Caki2 (cell line): ENCODE measurements at places on chromosomes 5 and 9.

DNA sequence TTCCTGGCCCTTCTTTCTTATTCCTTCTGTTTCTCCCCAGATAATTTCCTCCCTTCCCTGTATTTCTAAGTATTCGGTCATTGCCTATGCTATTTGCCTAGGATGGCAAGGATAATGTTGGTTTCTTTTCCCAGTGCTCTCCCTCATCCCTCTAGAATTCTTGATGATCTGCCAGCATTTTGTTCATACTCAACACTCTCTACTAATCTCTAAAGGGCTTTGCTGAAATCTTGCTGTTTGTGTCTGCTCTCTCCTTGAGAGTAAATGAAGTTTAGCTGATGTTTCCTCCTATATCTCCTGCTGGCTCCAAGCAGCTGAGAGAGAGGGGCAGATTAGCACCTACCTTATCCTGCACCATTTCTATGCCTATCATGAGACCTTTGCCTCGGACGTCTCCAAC is 38.1 kb downstream of the AGXT2 start:
- DNase-seq: no peak

DNA sequence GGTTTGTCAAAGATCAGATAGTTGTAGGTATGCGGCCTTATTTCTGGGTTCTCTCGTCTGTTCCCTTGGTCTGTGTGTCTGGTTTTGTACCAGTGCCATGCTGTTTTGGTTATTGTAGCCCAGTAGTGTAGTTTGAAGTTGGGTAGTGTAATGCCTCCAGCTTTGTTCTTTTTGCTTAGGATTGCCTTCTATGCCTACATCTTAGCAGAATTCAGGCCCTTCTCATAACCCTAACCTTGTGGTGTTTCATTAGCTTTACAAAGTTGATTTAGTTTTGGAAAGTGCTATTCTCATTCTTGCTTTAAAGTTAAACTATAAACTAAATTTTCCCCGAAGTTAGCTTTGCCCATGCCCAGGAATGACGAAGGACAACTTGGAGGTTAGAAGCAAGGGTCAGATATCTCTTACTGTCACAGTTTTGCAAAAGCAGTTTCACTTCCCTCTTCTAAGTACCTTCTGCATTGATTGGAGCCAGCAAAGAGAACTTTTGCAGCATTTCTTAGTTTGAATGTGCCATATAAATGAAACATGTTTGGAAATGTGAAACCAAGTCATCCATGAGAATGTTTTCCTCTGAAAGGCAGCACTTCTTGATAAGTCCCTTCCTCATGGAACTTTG is 274.3 kb upstream of the DMRT1 start:
- DNase-seq: no peak

DNA sequence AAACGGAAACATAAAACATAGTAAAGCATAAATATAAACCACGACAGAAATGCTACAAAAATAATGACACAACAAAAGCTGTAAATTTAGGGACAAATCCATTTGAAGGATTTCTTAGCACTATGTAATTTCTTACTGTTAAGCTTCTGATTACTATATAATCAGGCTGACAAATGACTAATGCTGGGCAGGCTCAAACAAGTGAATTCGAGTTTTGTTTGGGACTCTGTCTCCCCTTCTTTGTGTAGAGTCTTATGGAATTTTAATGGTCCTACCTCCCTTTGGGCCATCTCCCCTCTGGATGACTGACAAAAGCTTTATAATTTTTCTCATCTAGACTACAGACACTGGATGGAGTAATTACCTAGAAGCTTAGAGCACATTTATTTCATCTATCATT is 24.6 kb upstream of the KIF2A start:
- no peak for DNase-seq

DNA sequence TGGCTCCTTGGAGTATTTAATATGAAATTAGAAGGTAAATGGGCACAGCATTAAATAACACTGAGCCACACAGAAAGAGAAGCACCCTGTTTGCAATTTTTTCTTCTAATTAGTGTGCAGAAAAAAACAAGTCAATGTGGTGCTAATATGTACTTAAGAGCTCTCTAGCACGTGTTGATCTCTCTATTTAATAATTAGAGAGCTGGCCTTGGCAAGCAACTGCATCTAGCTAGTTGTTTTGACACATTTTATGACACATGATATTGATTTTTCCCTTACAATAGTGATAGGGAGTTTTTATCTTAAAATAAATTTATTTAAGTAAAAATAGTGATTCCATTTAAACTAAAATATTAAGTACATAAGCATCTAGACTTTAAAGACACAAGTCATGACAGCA is 54.5 kb upstream of the NUDT12 start:
- DNase-seq: no peak

DNA sequence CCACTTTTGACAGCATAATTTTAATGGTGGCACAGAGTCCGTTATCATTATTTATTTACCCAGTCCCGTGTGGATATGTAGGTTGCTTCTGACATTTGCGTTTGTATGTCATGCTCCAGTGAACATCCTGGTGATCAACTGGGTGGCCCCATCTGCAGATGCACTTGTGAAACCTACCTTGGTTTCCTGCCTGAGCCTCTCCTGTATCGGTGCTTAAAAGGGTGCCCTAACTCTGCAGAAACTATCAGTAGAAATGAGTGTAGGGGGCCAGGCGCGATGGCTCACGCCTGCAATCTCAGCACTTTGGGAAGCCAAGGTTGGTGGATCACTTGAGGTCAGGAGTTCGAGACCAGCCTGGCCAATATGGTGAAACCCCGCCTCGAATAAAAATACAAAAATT is 92.1 kb upstream of the IER5L start:
- DNase-seq: no peak

GRCh38 chr5:55227664-55228430 is 732 bp upstream of the MCIDAS start:
- DNase-seq: no peak

GRCh38 chr9:2559192-2560152 is 62.1 kb upstream of the VLDLR start:
- DNase-seq: no peak

DNA sequence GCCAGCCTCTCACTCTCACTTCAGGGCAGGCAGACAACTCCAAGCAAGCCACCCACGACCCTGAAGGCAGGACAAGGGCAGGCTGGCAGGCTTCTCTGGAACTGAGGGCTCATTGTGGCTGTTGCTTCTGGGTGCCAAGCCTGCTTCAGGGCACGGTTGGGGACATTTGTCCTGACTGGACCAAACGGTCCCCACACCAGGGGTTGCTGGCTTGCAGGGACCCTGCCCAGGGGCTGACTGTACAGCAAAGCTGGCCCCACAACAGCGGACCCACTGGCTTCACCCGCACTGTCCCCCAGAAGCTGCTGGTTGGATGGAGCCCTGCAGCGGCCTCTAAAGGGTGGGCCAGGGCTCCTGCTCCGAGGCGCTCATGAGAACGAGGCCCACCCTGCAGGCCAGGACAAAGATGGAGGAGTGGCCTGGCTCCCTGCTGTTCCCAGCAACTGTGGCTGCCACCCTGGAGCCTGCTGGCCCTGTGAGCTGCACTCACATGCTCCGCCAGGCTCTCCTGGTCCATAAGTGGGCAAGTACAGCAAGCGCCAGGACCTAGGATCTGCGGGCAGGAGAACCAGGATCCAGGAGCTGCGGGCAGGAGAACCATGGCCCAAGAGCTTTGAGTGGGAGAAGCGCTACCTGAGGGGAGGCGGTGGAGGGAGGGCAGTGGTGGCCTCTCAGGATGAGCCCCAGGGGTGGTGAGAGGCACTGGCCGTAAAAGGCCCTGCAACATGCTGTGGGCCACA is 34.4 kb upstream of the NSMF start:
- DNase-seq: no peak

- no peak for DNase-seq
Observed at GRCh38 chr9:94149696-94150095, 65.4 kb downstream of the PTPDC1 start.

DNA sequence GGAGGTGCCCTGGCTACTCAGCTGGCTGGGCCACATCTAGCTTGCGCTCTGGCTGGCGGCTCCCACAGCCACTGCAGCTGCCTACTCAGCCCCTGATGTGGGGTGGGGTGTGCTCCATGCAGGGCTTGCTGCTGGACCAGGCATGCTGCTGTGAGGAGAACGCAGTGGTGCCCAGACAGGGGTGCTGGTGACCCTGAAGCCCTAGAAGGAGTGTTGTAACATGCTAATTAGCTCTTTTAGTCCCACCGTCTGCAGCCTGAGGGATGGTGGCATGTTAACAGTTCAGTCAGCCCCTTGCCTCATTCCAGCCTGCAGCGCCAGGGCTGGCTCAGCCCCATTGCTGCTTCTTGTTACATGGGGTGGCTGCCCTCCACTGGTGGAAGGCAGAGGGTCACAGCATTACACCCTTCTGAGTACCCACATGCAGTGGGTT is 642.3 kb downstream of the DMRTA1 start:
- DNase-seq: no peak

- no peak for DNase-seq
Observed at GRCh38 chr5:154109416-154110106, 70.8 kb downstream of the MFAP3 start.

DNA sequence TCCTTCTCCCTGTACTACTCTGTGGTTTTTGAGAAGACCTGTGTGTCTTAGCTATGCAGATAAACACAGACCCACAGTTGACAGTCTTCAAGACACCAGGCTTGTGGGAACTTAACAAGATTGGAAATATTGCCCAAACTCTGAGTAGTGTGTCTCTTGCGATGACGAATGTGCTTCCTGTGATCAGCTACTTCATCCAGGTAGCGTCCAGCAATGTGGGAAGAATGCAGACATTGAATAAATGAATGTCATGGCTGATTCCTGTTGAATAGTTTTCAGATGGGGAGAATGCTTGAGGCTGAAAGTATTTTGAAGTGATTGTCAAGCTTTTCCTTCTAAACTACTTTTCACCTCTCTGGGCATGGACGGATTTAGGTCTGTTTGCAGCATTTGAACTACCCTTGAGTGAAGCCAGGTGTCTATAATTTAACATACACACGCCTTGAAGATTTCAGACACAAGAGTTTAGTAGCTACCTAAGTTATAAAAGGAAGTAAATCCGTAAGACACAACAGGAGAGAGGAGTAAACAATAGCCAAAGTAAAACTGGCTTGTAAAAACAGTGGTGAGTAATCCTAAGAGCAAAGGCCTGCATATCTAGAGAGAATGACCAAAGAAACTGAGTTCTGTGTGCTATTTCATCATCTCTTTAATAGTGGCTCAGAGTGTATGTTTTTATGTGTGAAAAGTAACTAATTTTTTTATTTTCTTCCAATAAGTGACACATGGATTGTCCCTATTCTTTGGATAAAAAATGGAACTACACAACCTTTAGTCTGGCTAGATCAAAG is 30.0 kb upstream of the ARL14EPL start:
- no peak for DNase-seq

DNA sequence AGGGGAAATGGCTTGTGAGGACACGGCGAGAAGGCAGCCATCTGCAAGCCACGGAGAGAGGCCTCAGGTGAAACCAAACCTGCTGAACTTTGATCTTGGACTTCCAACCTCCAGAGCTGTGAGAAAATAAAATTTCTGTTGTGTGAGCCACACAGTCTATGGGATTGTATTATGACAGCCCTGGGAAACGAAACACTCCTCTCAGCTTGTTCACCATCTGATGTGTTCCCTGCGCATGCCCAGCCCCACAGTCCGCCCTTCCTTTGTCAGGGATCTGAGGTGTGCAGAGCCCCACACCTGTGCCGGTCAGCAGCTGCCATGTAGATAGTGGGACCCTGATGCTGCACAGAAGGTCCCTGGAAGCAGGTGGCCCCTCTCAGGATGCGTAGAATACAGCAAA is 34.1 kb downstream of the PLPP7 start:
- DNase-seq: no peak

GRCh38 chr5:143842920-143843319 is 31.0 kb downstream of the HMHB1 start:
- DNase-seq: no peak

GRCh38 chr5:15020736-15021135 is 149.2 kb upstream of the ANKH start:
- no peak for DNase-seq

DNA sequence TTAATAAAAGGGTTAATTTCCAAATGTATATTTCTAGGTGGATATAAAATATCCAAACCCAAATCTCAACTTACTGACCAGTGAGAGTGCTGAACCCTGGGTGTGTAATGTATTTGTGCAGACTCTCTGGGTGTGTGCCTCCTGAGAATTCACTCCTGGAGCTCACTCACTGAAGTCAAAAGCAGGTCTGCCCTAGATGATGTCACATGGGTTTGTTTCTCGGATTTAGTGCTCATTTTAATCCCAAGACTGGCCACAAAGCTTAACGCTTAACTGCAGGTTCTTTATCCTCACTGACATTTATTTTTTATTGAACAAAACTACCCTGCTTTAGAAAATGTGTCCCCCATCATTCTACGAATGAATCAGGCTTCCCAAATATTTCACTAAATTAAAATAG is 179.4 kb downstream of the PPP2R2B start:
- DNase-seq: no peak

GRCh38 chr5:873328-873727 is 19.3 kb downstream of the BRD9 start:
- no peak for DNase-seq

DNA sequence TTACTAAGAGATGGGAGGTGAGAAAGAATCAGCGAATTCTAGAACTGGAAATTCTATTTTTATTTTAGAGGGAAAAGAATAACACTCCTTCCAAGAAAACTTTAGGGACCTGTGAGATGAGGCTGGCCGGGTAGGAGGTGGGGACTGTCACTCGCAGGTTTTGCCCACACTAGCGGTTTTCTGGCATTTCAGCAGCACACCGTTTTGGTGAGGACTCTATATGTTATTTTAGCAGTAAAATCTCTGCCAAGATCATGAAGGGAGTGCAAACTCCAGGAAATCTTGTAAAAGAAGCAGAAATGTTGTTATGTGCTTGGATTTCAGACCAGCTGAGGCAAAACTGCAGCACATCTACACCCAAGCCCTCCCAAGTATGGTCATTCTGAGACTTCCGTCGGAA is 470.6 kb downstream of the PSAT1 start:
- DNase-seq: no peak

GRCh38 chr9:4237748-4238511 is 61.9 kb downstream of the GLIS3 start:
- peak; percentile 50 for DNase-seq

- no peak for DNase-seq
Observed at GRCh38 chr9:119026120-119026519, 343.1 kb downstream of the BRINP1 start.

DNA sequence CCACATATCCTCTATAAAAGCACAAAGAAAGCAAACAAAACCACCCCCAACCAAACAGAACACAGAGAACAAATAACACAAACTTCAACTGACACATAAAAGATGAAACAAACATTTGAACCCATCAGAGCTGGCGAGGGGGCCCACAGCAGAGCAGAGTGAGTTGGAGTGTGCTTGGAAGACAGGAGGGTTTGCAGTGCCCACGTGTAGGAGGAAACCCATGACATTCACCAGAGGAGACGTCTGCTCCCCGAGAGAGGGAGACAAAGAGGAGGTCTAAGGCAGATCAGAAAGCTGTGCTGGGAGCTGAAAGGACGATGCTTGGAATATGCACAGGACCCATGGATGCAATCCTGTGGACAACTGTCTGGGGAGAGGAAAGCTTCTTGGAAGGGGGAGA is 27.0 kb downstream of the MRPL36 start:
- no peak for DNase-seq

- DNase-seq: no peak
Observed at GRCh38 chr9:129962889-129963703, 79.9 kb downstream of the FNBP1 start.
